ENCODE measurements at places on chromosomes 11 and 22. TPM values are rescaled to one million over a fixed set of nuclear protein-coding genes. Genes with fewer than 3 reads are reported as not detected.

Gene DDIAS
- polyA plus RNA-seq: 0.37 TPM

Gene SAA2
- 920 TPM for polyA plus RNA-seq

Gene ADAMTS8
- polyA plus RNA-seq: 0.82 TPM

Gene MMP10
- 0.06 TPM for polyA plus RNA-seq

Gene MUC5AC
- polyA plus RNA-seq: 24.5 TPM

Gene KDM4D
- polyA plus RNA-seq: 0.20 TPM

Gene OR52W1
- not detected for polyA plus RNA-seq

Gene VSIG10L2
- 0.13 TPM for polyA plus RNA-seq

Gene SEPTIN5
- polyA plus RNA-seq: 7.5 TPM

Gene OR52I2
- polyA plus RNA-seq: not detected

Gene CDC45
- 1.9 TPM for polyA plus RNA-seq

Gene CFAP300
- polyA plus RNA-seq: 2.5 TPM

Gene PHOX2A
- polyA plus RNA-seq: not detected

Gene P2RY6
- polyA plus RNA-seq: 0.63 TPM

Gene MRGPRF
- polyA plus RNA-seq: 34.5 TPM

Gene OR5P2
- polyA plus RNA-seq: not detected

Gene MMP7
- 28.8 TPM for polyA plus RNA-seq

Gene MPPED1
- not detected for polyA plus RNA-seq

Gene SOX6
- 1.3 TPM for polyA plus RNA-seq

Gene SART1
- polyA plus RNA-seq: 36.5 TPM

Gene GALNT18
- 16.5 TPM for polyA plus RNA-seq

Gene FGF4
- not detected for polyA plus RNA-seq

Gene RASSF10
- 0.09 TPM for polyA plus RNA-seq

Gene NPAT
- polyA plus RNA-seq: 2.9 TPM

Gene RIC3
- polyA plus RNA-seq: 10.3 TPM

Gene MPZL3
- polyA plus RNA-seq: 1.2 TPM

Gene PLAAT5
- polyA plus RNA-seq: 11.1 TPM

Gene TMEM191B
- 0.08 TPM for polyA plus RNA-seq

Gene TEX12
- not detected for polyA plus RNA-seq

Gene DNAJC24
- polyA plus RNA-seq: 9.0 TPM

Gene SMIM35
- not detected for polyA plus RNA-seq

Gene ARHGEF17
- 35.5 TPM for polyA plus RNA-seq

Gene MMP11
- polyA plus RNA-seq: 1.9 TPM

Gene FXYD6
- 39.6 TPM for polyA plus RNA-seq

Gene PGM2L1
- polyA plus RNA-seq: 1.7 TPM

Gene WBP2NL
- polyA plus RNA-seq: 0.45 TPM

Gene OR5B21
- not detected for polyA plus RNA-seq

Gene BRSK2
- polyA plus RNA-seq: 0.67 TPM

Gene DHCR7
- polyA plus RNA-seq: 31.4 TPM

Gene MAPK8IP1
- 3.4 TPM for polyA plus RNA-seq

Gene FGF3
- polyA plus RNA-seq: not detected

Gene CRYBB2
- polyA plus RNA-seq: 1.0 TPM

Gene GUCY1A2
- polyA plus RNA-seq: 1.3 TPM

Gene IFITM10
- polyA plus RNA-seq: not detected

Gene C11orf86
- 0.08 TPM for polyA plus RNA-seq

Gene CAPN5
- 8.5 TPM for polyA plus RNA-seq

Gene SLC22A9
- polyA plus RNA-seq: not detected
